Esophagus (tissue), 2 donors: ENCODE measurements at places on chromosomes 1 and 21. TPM values are rescaled to one million over a fixed set of nuclear protein-coding genes. Genes with fewer than 3 reads are reported as not detected.

Gene MTMR11
- polyA plus RNA-seq, result 5.0 TPM

Gene ADAMTS1
- polyA plus RNA-seq, result 10.2 TPM

Gene CLIC6
- 0.68 TPM for polyA plus RNA-seq

Gene LIN28A
- not detected for polyA plus RNA-seq

Gene OR6K6
- polyA plus RNA-seq, result not detected

Gene OR2T33
- not detected for polyA plus RNA-seq

Gene HRNR
- 0.01 TPM for polyA plus RNA-seq

Gene SPRR2B
- 75.1 TPM for polyA plus RNA-seq

Gene HJV
- polyA plus RNA-seq, result not detected

Gene SELENBP1
- 27.4 TPM for polyA plus RNA-seq

Gene NBPF4
- not detected for polyA plus RNA-seq

Gene DCDC2B
- 0.06 TPM for polyA plus RNA-seq

Gene FAM229A
- 2.9 TPM for polyA plus RNA-seq

Gene SPATA21
- 0.13 TPM for polyA plus RNA-seq

Gene TARDBP
- 69.0 TPM for polyA plus RNA-seq

Gene IGSF21
- polyA plus RNA-seq, result 0.06 TPM

Gene GPR25
- 0.55 TPM for polyA plus RNA-seq

Gene DISC1
- 0.41 TPM for polyA plus RNA-seq

Gene FCGR2B
- 1.6 TPM for polyA plus RNA-seq

Gene SLAMF1
- polyA plus RNA-seq, result 0.29 TPM

Gene FAM177B
- polyA plus RNA-seq, result 0.02 TPM

Gene KCNQ4
- polyA plus RNA-seq, result 1.4 TPM

Gene SPRR3
- 19,645 TPM for polyA plus RNA-seq

Gene AGO3
- 3.2 TPM for polyA plus RNA-seq

Gene NRDC
- polyA plus RNA-seq, result 78.1 TPM

Gene RASAL2
- polyA plus RNA-seq, result 13.3 TPM

Gene RGS13
- 0.22 TPM for polyA plus RNA-seq

Gene PEA15
- 159 TPM for polyA plus RNA-seq

Gene LCE1F
- polyA plus RNA-seq, result not detected

Gene INSRR
- not detected for polyA plus RNA-seq

Gene GBP4
- 3.9 TPM for polyA plus RNA-seq

Gene ZZZ3
- polyA plus RNA-seq, result 7.8 TPM
